Daoy (cell line): ENCODE measurements at places on chromosomes 1 and 21. TPM values are rescaled to one million over a fixed set of nuclear protein-coding genes. Genes with fewer than 3 reads are reported as not detected.

- DNase-seq: no peak
These were observed 3.3 kb upstream of the LPAR3 start for GRCh38 chr1:84896279-84896678.

- DNase-seq: peak; percentile 27
These were observed 19.0 kb upstream of the RGS2 start for GRCh38 chr1:192789871-192790270.

CLCA1 gene
- not detected in 2 replicates for total RNA-seq

- DNase-seq: no peak
These were observed 20.7 kb upstream of the ABCB10 start for GRCh38 chr1:229579059-229579673.

DNA sequence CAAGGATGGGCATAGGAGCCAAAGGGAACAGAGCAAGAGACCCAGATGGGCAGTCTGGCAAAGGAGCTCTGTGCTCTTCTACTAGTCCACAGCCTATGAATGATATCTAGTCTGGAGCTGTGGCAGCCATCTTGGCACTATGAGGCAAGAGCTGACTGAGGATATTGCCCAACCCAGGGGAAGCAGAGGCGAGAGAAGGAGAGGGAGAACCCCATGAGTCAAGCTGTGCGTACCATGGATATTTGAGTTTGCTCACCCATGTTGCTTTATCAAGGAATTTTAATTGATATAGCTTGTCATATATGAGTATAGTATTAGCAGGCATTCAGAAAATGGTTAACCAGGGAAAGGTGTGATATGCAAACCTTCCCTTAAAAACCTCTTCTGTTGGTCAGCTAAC is 420.9 kb downstream of the PRDM2 start:
- no peak for DNase-seq

GRCh38 chr1:205377355-205377754 is 20.6 kb upstream of the KLHDC8A start:
- no peak for DNase-seq
